Omental fat pad (tissue), 4 donors: ENCODE measurements at places on chromosomes 2 and 18. TPM values are rescaled to one million over a fixed set of nuclear protein-coding genes. Genes with fewer than 3 reads are reported as not detected.

CNDP1 gene
- not detected for total RNA-seq

ST8SIA3 gene
- total RNA-seq = not detected

GPN1 gene
- total RNA-seq = 32.5 TPM

KATNAL2 gene
- total RNA-seq = 2.9 TPM

RNASEH1 gene
- total RNA-seq = 23.7 TPM

KCNK3 gene
- 1.6 TPM for total RNA-seq

SERPINB11 gene
- not detected for total RNA-seq

C2orf74 gene
- total RNA-seq = 20.6 TPM

ALPI gene
- total RNA-seq = not detected
